ENCODE measurements at places on chromosomes 16 and 17.

DNA sequence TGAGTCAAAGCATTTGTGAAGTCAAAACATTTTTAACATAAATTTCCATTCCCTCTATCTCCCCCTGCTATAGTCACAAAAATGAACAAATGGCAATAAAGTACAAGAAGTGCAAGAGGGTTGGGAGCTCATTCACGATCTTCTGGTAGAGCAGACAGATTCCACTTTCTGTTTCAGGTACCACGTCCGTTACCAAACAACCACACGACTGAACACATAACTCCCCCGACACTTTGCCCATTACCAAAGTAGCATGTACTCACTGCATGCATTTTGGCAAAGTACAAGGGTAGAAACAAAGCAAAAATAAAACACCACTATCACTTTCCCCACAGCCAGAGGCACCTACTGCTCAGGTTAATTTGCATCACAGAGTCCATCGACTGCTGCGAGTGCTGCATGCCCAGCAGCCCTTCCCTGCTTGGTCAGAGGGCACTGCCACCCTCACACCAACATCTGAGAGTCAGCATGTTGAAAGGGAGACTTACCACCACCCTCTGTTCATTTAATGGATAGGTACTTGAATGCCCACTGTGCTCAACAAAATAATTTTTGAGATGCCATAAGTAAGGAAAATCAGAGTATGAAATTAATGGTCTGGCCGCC lies 150.3 kb upstream of the AXIN2 start:
- DNase-seq, result no peak

DNA sequence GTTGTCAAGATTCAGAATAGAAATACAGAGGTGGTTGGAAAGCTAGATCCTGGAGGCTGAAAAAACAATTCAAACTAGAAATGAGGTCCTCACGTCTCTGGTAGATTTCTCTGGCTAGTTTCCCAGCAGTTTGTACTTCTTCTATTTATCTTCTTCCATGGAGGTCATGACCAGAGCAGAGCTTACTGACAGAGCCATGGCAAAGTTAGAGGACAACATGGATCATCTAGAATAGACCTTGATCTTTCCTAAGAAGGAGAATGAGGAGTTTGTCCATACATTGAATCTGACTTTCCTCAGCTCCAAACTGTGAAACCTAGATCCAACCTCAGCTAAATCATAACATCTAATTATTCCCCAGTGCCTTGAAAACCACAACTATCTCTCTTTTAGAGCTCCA lies 900.8 kb upstream of the GOT2 start:
- DNase-seq, result no peak

DNA sequence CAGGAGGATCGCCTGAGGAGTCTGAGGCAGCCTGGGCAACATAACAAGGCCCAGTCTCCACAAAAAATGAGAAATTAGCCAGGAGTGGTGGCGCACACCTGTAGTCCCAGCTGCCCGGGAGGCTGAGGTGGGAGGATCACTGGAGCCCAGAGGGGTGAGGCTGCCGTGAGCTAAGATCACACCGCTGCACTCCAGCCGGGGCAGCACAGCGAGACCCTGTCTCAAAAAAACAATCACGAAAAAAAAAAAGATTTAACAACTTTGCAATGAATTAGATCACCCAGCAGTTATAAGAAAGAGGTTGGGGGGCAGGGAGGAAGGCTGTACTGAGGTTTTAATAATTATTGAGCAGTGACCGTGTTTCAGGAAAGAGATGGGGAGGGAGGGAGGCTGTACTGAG lies 49.4 kb downstream of the RPH3AL start:
- DNase-seq, result no peak

DNA sequence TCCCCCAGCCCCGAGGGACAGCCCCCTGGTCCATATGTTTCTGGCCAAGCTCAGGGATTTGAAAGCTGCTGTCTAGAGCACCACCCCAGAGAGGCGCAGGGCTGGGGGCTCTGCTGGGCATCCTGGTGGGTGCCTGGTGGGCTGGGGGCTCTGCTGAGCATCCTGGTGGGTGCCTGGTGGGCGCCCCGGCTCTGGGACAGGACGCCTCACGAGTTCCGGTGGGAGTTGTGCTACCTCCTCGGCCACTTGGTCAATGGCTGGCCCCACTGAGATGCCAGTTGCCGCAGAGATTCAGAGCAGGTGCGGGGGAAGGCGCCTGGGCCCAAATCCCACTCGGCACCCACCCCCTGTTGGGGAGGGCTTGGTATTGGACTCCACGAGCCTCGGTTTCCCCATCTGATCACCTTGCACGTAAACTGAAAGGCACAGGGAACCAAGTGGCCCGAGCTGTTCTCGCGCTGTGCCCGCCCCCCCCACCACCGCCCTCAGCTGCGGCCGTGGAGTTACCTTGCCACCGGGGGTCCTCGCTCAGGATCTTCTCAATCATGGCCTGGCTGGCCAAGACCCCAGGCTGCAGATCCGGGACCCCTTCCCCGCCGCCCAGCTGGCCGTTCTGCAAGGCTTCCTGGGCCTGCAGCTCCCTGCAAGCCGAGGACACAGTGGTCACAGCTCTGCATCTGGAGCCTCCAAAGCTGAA lies 13.3 kb downstream of the UNKL start:
- DNase-seq, result no peak

DNA sequence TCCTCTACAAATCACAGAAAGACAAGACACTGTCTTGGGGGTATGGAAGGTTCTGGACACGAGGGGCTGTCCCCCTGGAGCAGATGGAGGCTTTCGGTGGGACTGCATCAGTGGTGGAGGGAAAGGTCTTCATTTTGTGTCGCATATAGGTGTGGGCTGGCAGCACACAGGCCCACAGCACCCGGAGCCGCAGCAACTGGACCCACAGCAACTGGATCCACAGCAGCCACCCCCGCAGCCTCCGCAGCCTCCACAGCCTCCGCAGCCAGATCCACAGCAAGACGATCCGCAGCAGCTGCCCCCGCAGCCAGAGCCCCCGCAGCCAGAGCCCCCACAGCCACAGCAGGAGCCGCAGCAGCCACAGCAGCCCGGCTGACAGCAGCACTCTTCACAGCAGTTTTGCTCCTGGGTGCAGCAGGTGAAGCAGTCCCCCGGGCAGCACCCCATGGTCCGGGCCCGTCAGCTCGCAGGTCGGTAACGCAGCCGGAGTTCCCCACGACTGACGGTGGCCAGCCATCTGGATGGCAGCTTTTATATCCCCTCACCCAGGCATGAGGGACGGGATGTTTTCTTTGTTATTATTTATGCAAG lies at the start of gene KRTAP17-1:
Gene KRTAP17-1, minus strand, starts transcription at position 507 of the 591 bp plus-strand sequence. Its CDS starts 60 bp downstream, at position 447.
- no peak for DNase-seq

DNA sequence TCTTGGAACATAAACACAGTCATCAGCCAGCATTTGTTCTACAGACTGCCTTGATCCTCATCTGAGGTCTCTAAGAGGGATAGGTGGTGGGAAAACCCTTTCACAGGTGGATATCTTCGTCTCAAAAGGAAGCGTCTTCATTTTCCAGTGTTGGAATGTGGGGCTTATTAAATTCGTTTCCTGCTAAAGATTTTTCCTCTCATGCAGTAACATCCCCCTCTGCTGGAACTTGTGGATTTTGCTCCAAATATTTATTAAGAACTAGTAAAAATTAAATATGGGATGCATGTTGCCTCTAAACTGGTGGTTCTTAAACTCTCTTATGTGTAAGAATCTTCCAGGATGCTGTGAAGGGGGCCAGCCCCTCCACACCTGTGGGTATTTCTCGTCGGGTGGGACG lies 20.1 kb upstream of the MLYCD start:
- DNase-seq, result no peak

GRCh38 chr17:45170931-45171337 lies 9.3 kb downstream of the HEXIM2 start:
- DNase-seq, result no peak
